ENCODE measurements at places on chromosomes 12 and 14.

DNA sequence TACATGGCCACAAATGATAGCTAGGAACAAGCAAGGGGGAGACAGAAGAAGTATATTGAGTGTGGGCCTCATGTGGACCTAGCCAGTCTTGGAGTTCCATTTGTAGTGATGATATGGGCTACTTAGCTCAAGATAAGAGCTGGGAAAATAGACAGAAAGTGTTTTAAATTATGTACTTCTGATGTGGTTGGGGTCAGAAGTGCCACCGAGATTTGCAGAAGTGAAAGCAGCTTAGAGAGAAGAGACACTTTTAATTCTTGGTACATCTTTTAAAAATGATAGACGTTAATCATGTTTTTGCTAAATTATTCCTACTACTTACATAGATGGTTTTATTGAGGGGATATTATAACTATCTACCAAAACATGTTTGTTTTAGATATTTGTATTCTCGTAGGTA is 198.3 kb upstream of the PDZRN4 start:
- no peak for DNase-seq

DNA sequence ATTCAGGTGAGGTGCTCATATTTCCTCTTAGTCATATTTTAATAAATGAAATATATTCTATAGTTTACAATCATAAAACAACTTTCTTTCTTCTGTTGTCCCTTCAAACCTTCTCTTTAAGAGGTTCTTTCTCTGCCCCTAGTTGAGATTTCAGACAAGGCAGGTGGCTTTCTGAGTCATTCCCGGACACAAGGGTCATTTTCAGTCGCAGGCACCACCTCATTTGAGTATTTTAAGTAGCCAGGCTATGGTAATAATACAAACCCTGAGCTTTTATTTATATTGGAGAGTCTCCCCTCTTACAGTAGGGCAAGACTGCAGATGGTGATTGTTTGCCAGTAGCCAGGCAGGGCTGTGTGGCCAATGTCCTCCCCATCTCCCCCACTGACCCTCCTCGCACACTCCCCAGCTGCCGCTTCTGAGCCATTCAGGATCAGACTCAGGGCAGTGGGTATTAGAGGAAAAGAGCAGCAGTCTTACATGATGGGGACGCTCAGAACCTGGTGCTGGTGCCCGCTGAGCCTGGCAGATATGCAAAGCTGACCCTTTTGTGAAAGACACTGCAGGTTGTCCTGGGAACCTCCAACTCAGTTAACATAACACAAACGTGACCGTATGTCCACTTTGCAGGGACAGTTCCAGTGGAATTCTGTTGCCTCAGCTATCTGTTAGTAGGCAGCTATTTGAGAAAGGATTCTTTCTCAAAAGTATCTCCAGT is 101.1 kb upstream of the BCL2L14 start:
- DNase-seq, result no peak

- no peak for DNase-seq
Observed at GRCh38 chr14:32350020-32350419, 20.9 kb downstream of the AKAP6 start.

DNA sequence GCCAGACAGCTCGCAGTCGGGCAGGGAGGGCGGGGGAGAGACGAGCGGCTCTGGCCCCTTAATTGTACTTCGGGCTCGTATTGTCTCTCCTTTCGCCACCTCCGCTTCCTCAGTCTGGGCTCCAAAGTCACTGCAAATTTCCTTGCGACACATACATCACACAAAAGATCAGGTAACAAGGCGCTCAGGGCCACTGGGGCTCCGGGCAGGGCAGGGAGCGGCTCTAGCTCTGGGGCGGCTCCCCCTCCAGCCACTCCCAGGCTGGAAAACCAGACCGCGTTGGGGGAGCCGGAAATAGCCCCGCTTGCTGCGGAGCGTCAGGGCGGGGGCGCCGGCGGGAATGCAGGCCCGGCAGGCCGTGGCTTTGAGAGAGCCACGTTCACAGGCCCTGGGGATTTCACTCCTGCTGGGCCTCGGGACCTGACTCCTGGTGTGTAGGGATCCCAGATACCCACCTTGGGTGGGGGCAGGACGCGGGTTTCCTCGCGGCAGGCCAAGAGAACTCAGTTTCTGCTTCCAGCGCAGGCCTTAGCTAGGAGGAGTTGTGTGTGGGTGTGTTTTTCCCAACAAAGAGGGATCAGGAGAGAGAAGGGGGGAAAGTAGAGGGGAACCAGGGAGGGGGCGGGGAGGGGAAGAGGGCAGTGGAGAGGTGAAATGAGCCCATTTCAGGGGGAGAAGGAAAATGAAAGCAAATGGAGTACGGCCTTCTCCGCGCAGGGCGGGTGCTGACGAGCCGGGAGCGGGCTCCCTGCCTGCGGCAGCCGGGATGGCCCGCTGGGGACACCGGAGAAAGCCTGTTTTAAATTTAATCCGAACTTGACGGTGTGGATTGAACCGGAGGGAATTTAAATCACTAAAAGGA is 4.4 kb upstream of the HOXC9 start:
- no peak for DNase-seq

GRCh38 chr14:89899917-89900663 is 54.4 kb downstream of the EFCAB11 start:
- DNase-seq, result peak; percentile 40

DNA sequence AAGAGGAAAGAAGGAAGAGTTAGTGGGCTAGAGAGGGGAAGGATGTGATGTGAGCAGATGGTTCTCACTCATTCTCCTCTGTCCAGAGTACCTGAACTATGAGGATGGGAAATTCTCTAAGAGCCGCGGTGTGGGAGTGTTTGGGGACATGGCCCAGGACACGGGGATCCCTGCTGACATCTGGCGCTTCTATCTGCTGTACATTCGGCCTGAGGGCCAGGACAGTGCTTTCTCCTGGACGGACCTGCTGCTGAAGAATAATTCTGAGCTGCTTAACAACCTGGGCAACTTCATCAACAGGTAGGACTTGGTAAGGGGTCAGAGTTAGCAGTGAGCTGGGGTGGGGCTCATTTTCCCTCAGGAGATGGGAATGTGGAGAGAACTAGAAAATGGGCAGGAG is 7.6 kb downstream of the DDIT3 start:
- no peak for DNase-seq

DNA sequence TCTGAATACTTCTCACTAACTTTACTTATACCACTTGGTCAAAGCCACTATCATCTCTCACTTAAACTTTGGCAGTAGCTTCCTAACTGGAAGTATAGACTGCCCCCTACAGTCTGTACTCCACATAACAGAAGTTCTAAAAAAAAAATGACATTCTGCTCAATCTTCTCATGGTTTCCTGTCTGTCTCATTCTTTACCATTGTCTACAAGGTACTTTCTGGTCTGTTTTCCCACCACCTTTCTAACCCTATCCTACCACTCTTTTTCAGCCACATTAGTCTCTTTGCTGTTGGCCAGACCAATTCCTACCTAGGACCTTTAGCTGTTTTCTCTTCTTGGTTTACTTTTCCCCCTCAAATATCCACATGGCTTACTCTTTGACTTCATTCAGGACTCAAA is 14.7 kb downstream of the CPSF6 start:
- no peak for DNase-seq

DNA sequence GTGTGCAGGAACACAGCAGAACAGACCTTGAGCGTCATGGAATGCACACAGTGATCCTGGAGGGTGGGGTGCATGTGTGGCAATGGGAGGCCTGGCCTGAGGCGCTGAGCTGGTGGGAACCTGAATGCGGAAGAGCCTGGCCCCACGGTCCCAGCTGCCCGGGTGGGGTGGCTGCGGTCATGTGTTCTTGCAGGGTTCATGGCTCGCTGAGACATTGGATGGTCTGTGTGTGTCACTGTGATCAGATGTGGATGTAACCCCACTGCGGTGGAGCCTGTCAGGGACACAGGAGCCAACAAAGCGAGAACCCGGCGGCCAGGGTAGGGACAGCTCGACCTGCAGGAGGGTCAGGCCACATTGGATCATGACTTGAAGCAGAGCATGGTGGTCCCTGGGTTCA is 23.2 kb downstream of the MTA1 start:
- DNase-seq, result no peak

- DNase-seq, result no peak
Observed at GRCh38 chr12:88416155-88416554, 164.1 kb downstream of the KITLG start.

DNA sequence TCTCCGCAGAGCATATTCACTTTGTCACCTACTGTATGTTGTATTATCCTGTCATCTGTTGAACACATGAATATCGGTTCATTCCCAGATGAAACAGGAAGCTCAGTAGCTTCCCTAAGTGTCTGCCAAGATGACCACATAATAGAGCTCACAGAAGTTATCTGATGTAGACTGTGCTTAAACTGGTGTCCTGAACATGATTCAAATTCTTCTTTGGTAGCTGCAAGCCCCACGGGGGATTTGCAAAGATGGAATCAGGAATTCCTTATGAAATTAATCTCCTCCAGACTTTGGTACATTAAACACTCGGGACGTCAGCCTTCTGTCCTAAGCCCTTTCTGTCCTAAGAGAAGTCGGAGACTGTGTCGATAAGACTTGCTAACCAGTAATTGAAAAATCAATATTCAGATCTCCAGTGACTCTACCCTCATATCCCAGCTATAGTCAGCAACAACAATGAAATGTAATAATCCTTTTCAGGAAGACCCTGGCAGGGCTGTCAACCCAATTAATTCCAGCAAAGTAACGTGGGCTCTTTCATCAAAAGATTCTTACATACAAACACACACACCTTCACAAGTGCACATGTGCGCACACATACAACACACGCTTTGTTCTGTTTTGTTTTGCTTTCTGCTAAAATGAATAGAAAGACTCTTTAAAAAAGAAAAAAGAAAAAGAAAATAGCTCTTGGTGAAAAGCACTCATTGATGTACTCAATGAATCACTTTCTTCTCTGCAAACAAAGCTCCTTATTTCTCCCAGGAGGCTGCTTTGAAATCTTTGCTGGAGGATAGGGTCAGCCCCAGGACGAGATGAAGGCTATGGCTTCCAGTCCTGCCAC is 127.2 kb downstream of the RIMBP2 start:
- DNase-seq, result no peak

- no peak for DNase-seq
Observed at GRCh38 chr14:29636870-29637269, 290.8 kb downstream of the PRKD1 start.

- peak; percentile 85 for DNase-seq
Observed at GRCh38 chr12:121712461-121713256, at the start of gene TMEM120B. TSS of gene TMEM120B (plus strand) at chr12:121712752. CDS start at chr12:121712896, 144 bp downstream.

- no peak for DNase-seq
Observed at GRCh38 chr12:94327809-94328208, 131.9 kb downstream of the CEP83 start.

- no peak for DNase-seq
Observed at GRCh38 chr14:94752591-94753436, 17.1 kb downstream of the GSC start.
